A549 treated with dexamethasone at 1 μM for 4 hours (cell line): ENCODE measurements at places on chromosomes 13 and 19. TPM values are rescaled to one million over a fixed set of nuclear protein-coding genes. Genes with fewer than 3 reads are reported as not detected.

The GYS1 gene
- total RNA-seq: 17.3 to 24.3 TPM (median 21.1 TPM) in 5 replicates

The FFAR1 gene
- 0.06 TPM in 1 of 5 replicates, not detected in the others for total RNA-seq

The ZNF208 gene
- total RNA-seq: not detected in 5 replicates

The CEACAM8 gene
- total RNA-seq: not detected in 5 replicates

The NR2C2AP gene
- total RNA-seq: 26.1 to 28.9 TPM (median 27.0 TPM) in 5 replicates

The HSD17B14 gene
- total RNA-seq: 12.1 to 15.5 TPM (median 13.1 TPM) in 5 replicates

The DMKN gene
- total RNA-seq: 31.6 to 41.1 TPM (median 36.7 TPM) in 5 replicates

The WDR87 gene
- total RNA-seq: not detected in 5 replicates

The ADAMTS10 gene
- total RNA-seq: 6.8 to 13.7 TPM (median 12.5 TPM) in 5 replicates

The IRF3 gene
- total RNA-seq: 67.8 to 112 TPM (median 100 TPM) in 5 replicates

The FCGBP gene
- 0.21 to 1.2 TPM (median 0.82 TPM) in 5 replicates for total RNA-seq

The PDX1 gene
- 0.06 to 0.12 TPM (median 0.08 TPM) in 5 replicates for total RNA-seq

The CYTH2 gene
- total RNA-seq: 54.6 to 66.8 TPM (median 60.9 TPM) in 5 replicates

The FPR1 gene
- total RNA-seq: 0.08 to 0.28 TPM (median 0.15 TPM) in 5 replicates

The ONECUT3 gene
- 0.01 TPM in 2 of 5 replicates, not detected in the others for total RNA-seq

The TRMT1 gene
- total RNA-seq: 26.3 to 37.8 TPM (median 34.8 TPM) in 5 replicates

The ZSCAN1 gene
- not detected in 5 replicates for total RNA-seq

The TUBA3C gene
- 0.06 to 0.12 TPM (median 0.07 TPM) in 3 of 5 replicates, not detected in the others for total RNA-seq

The PNMA8A gene
- 8.1 to 9.4 TPM (median 9.1 TPM) in 5 replicates for total RNA-seq

The ATP4B gene
- not detected in 5 replicates for total RNA-seq

The FOXO1 gene
- total RNA-seq: 8.5 to 11.8 TPM (median 10.4 TPM) in 5 replicates

The CBY2 gene
- total RNA-seq: 0.14 TPM in 1 of 5 replicates, not detected in the others

The C19orf38 gene
- 0.07 to 0.18 TPM (median 0.14 TPM) in 4 of 5 replicates, not detected in the other for total RNA-seq

The MBD3L2 gene
- total RNA-seq: not detected in 5 replicates

The CLEC4G gene
- not detected in 5 replicates for total RNA-seq

The ZNF566 gene
- total RNA-seq: 7.5 to 9.2 TPM (median 8.3 TPM) in 5 replicates

The MTRF1 gene
- 3.9 to 5.5 TPM (median 5.1 TPM) in 5 replicates for total RNA-seq

The KLK7 gene
- total RNA-seq: not detected in 5 replicates

The ATP11A gene
- 5.5 to 12.0 TPM (median 10.3 TPM) in 5 replicates for total RNA-seq

The TJP3 gene
- total RNA-seq: 0.18 to 0.61 TPM (median 0.51 TPM) in 5 replicates

The SMAD9 gene
- 0.06 to 0.11 TPM (median 0.06 TPM) in 5 replicates for total RNA-seq

The KLC3 gene
- total RNA-seq: 0.62 to 1.3 TPM (median 1.1 TPM) in 5 replicates

The CGB8 gene
- 1.5 to 3.0 TPM (median 2.7 TPM) in 5 replicates for total RNA-seq

The SPTBN4 gene
- total RNA-seq: 0.41 to 0.73 TPM (median 0.66 TPM) in 5 replicates

The MYO1F gene
- total RNA-seq: 0.22 to 0.39 TPM (median 0.28 TPM) in 5 replicates

The ANKRD10 gene
- 30.6 to 46.2 TPM (median 35.6 TPM) in 5 replicates for total RNA-seq
